GM19239 (cell line): ENCODE measurements at places on chromosomes 5 and 9.

DNA sequence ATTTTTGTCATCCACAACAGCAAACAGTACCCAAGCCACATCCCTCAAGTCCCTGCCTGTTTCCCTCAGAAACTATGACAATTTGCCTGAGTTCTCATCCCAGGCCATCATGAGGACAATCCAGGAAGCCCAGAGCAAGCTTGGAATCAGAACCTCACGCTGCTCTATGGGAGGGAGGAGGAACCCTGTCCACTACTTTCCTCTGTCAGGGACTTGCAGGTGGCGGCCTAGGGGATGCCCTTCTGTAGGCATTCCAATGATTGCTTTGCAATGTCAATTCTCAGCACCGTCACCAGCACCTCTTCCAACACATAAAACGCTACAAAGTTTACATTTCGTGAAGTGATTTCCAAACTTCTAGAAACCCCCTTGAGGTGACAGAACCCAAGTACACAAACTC lies 170.4 kb upstream of the FSTL4 start:
- no peak for DNase-seq

GRCh38 chr5:66789434-66789833 lies 193.2 kb downstream of the MAST4 start:
- DNase-seq = no peak

DNA sequence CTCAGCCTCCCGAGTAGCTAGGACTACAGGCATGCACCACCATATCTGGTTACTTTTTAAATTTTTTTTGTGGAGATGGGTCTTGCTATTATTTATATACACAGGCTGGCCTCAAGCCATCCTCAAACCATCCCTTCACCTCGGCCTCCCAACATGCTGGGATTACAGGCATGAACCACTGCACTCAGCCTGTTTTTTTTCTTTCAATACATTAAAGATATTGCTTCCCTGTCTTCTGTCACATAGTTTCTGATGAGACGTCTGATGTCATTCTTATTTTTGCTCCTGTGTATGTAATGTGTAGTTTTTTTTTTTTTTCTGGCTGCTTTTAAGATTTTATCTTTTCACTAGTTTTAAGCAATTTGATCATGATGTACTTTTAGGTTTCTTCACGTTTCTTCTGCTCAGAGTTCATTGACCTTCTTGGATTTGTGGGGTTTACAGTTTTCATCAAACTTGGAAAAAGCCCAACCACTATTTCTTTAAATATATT lies 11.4 kb upstream of the RGS3 start:
- DNase-seq = no peak

DNA sequence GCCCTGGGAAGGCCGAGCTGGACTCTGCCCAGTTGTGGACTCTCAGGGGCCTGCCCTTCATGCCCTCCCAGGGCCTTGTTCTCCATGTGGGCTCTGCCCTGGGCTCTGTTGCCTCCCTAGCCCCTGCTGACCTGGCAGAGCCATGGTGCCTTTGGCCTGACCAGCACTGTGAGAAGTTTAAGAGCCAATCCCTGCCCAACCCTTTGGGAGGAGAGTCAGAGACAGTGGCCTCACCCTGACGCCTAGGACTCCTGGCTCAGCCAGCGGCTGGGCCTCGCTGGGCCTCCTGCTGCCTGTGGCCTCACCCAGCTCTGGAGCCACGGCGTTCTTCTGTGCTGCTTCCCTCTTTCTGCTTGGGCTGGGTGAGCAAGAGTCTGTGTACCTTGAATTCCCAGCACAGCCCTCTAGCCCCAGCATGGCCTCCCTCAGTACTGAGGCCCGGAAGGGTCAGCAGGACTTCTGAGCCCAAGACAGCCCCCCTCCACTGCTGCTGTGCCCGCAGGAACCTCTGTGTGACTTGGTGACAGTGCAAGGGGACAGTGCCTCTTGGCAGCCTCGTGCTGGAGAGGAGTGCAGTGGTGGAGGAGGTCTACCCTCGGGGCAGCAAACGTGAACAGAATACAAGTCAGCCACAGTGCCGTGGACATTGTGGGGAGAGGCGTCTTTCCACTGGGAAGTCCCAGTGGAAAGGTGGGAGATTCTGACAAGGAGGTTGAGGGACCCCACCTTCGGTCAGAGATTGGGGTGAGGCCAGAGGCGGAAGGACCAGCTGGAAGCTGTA lies 97.4 kb downstream of the CACNA1B start:
- no peak for DNase-seq

- no peak for DNase-seq
These were observed 14.9 kb downstream of the ARHGEF28 start for GRCh38 chr5:73640861-73641320.

GRCh38 chr5:85972539-85972938 lies 645.2 kb upstream of the COX7C start:
- no peak for DNase-seq

DNA sequence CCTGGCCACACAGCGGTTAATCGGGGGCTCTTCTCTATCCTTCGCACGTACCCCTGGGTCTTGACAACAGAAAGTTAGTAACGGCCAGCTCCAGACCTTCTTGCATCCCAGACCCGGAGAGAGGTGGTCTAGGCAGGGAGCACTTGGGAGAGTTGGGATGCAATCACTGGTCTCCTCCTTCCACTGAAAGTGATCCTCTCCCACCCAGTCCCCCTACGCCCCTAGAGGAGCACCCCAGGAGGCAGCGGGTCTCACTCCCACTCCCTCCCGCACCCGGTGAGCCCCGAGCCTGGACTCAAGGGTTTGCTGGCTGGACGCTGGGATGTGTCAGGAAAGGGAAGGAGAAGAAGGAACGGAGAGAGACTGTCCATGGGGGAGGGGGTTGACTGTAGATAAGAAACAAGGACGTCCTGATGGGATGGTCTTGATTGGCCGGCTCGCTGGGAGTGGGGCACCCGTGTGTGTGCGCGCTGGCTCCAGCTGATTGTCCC lies 2.0 kb downstream of the RORB start:
- DNase-seq = no peak

DNA sequence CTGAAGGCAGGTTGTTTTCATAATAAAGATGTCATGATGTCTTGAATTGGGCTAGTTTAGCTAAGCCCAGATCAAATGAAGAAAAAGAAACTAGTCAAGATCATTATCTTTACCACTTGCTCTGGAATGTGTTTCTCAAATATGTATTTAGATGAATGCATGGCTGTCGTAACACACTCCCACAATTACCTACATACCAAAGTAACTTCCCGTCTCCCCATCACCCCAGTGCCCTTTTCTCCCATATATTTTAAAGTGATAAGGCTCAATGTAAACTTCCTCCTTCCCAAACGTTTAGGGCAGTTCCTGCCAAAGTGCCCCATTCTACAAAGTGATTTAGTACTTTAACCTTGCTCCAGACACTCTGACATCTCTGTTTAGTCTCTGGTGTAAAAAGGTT lies 61.4 kb downstream of the SLC1A3 start:
- no peak for DNase-seq

DNA sequence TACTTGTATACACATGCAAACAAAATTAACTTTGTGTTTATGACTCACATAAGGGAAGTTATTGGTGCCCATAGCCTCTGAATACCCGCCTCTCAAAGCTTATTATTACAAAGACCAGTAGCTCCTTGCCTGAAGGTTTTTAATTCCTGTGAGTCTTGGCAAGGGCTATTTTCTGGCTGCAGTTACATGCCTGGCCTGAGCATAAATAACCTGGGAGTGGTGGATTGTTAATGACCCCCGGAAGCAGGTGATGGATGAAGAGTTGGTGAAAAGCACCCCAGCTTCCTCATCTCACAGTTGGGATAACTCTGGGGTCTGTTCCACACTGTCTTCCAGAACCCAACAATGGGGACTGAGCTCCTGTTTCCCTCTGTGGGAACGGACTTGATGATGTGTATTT lies 594.5 kb downstream of the PDE4D start:
- DNase-seq = no peak

DNA sequence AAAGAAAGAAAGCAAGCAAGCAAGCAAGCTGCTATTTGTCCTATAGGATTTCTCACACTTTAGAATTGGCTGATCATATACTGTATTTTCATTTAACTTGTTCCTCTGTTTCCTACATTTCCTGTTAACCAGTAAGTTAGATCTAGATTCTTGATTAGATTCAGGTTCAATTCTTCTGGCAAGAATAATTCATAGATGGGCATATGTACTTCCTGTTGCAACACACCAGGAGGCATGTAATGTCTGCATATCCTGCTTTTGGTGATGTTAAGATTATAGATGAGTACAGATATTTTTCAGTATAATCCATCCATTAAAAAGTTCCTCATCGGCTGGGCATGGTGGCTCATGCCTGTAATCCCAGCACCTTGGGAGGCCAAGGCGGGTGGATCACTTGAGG lies 10.8 kb upstream of the KIF27 start:
- no peak for DNase-seq

GRCh38 chr9:127131871-127132270 lies 9.4 kb upstream of the ANGPTL2 start:
- no peak for DNase-seq

- no peak for DNase-seq
These were observed 53.2 kb upstream of the NCS1 start for GRCh38 chr9:130118841-130119518.

DNA sequence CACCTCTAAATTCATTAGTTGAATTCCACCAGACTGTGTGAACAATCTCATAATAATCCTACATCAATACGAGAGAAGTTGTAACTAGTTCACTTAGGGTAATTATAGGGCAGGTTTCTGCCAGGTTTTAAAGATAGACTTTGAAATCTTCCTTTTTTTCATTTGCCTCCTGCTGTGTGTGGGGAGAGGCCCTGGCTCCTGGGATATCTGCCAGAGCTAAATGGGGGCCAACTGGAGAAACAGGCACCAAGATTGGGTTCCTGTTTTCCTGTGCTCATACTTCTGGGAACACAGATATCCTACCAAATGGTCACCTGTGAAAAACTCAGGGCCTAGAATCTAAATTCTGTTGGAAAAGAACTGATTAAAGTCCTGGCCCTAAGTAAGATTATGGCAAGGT lies 42.3 kb downstream of the SH3RF2 start:
- no peak for DNase-seq

GRCh38 chr5:146528236-146528635 lies 12.2 kb upstream of the GPR151 start:
- no peak for DNase-seq

DNA sequence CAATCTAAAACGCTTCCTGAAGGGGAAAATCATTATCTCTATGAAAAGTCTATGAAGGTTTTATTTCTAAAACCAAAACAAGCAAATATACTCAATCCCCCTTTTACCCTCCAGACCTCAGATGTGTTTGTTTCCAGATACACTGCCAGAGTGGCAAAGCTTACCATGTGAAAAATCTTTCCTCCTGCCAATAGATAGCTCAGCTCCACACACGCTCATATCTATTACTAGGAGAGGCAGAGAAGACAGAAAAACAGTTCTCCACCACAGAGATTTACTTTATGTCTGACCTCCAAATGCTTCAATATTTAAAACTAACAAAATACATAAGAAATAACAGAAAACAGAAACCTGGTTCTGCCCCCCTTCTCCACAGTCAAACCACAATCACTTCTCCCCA lies 7.0 kb downstream of the IRX2 start:
- no peak for DNase-seq
